ENCODE measurements at places on chromosomes 12 and 14. TPM values are rescaled to one million over a fixed set of nuclear protein-coding genes. Genes with fewer than 3 reads are reported as not detected.

Gene SLC6A12
- not detected for total RNA-seq

Gene OR6C2
- total RNA-seq, result not detected

Gene A2ML1
- not detected for total RNA-seq

Gene CLEC6A
- not detected for total RNA-seq

Gene RILPL2
- total RNA-seq, result 8.1 TPM

Gene CLEC1A
- total RNA-seq, result not detected

All from myometrial cell (primary cell).